ENCODE measurements at places on chromosomes 1 and 21. TPM values are rescaled to one million over a fixed set of nuclear protein-coding genes. Genes with fewer than 3 reads are reported as not detected.

GRCh38 chr1:39317910-39318633, 113.6 kb downstream of the MACF1 start:
- H3K36me3 ChIP-seq, result peaks cover 8% of the 10 kb centered on the region
- no peak overlapping the region for H3K4me3 ChIP-seq
- H3K27ac ChIP-seq, result no peak overlapping the region
- H3K27me3 ChIP-seq, result no peaks in the 10 kb centered on the region
- no peak for DNase-seq

GRCh38 chr1:23473037-23473800, 10.8 kb downstream of the ASAP3 start:
- no peak overlapping the region for H3K4me3 ChIP-seq
- H3K27me3 ChIP-seq, result no peaks in the 10 kb centered on the region
- H3K27ac ChIP-seq, result no peak overlapping the region
- H3K4me1 ChIP-seq, result peaks cover 9% of the 10 kb centered on the region
- no peaks in the 10 kb centered on the region for H3K36me3 ChIP-seq

DNA sequence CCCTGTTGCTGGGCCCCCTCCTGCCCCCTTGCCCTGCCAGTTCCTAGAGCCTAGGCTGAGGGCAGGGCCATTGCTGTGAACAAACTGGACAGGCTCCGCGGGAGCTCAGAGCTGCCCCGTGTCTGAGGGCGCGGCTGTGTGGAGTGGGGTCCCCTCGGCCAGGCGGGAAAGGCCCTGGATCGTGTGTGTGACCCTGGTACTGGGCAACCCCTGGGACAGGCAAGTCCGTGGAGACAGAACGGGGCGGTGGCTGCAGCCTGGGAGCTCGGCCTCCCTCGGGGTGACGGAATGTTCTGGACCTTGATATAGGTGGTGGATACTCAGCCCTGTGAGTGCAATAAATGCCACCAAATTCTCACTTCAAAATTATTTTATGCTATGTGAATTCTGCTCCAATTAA, 27.7 kb upstream of the C1orf159 start:
- H3K4me1 ChIP-seq, result peaks cover 6% of the 10 kb centered on the region
- no peak overlapping the region for H3K4me3 ChIP-seq
- H3K27ac ChIP-seq, result no peak overlapping the region
- no peaks in the 10 kb centered on the region for H3K27me3 ChIP-seq

- no peaks in the 10 kb centered on the region for H3K36me3 ChIP-seq
- no peak overlapping the region for H3K27ac ChIP-seq
- no peaks in the 10 kb centered on the region for H3K27me3 ChIP-seq
- no peaks in the 10 kb centered on the region for H3K4me1 ChIP-seq
- no peak overlapping the region for H3K4me3 ChIP-seq
These were observed 104.9 kb upstream of the SLC2A1 start for GRCh38 chr1:43063394-43064219.

- peaks cover 20% of the 10 kb centered on the region for H3K4me1 ChIP-seq
- H3K27me3 ChIP-seq, result no peaks in the 10 kb centered on the region
- DNase-seq, result no peak
- no peak overlapping the region for H3K4me3 ChIP-seq
- H3K36me3 ChIP-seq, result no peaks in the 10 kb centered on the region
These were observed 14.9 kb downstream of the CSRP1 start for GRCh38 chr1:201491896-201492511.

GRCh38 chr1:101311146-101311920, 74.5 kb downstream of the S1PR1 start:
- H3K27me3 ChIP-seq, result peaks cover 34% of the 10 kb centered on the region
- H3K36me3 ChIP-seq, result no peaks in the 10 kb centered on the region
- H3K27ac ChIP-seq, result no peak overlapping the region
- H3K4me3 ChIP-seq, result no peak overlapping the region

GRCh38 chr1:111803951-111804350, 48.2 kb downstream of the DDX20 start:
- H3K4me1 ChIP-seq, result no peaks in the 10 kb centered on the region
- H3K36me3 ChIP-seq, result no peaks in the 10 kb centered on the region
- no peak for DNase-seq
- H3K27ac ChIP-seq, result no peak overlapping the region

GRCh38 chr1:168328731-168329364, 48.2 kb downstream of the TBX19 start:
- no peak overlapping the region for H3K4me3 ChIP-seq
- H3K36me3 ChIP-seq, result no peaks in the 10 kb centered on the region
- no peak for DNase-seq
- no peaks in the 10 kb centered on the region for H3K27me3 ChIP-seq
- H3K27ac ChIP-seq, result no peak overlapping the region

- no peak overlapping the region for H3K4me3 ChIP-seq
- H3K27ac ChIP-seq, result no peak overlapping the region
- H3K36me3 ChIP-seq, result no peaks in the 10 kb centered on the region
- no peaks in the 10 kb centered on the region for H3K4me1 ChIP-seq
- DNase-seq, result no peak
These were observed 74.1 kb downstream of the SERINC2 start for GRCh38 chr1:31487143-31487542.

DNA sequence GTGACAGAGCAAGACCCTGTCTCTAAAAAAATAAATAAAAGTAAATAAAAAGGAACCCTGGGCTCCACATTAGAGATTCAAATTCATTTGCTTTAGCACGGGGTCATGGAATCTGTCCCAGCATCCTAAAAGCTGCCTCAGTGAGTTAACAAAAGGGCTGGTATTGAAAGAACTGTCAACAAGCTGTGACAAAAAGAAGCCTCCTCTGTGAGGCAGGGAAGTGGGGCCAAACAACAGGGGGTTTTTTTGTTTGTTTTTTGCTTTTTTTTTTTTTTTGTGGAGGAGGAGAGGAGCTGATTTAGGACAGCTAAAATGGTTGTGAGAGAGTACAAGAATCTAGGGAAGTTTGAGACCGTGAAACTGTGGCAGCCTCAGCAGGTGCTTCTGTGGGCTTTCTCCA, 115.7 kb downstream of the LIPI start:
- H3K27me3 ChIP-seq, result no peaks in the 10 kb centered on the region
- H3K4me1 ChIP-seq, result no peaks in the 10 kb centered on the region
- H3K4me3 ChIP-seq, result no peak overlapping the region
- H3K27ac ChIP-seq, result no peak overlapping the region
- H3K36me3 ChIP-seq, result no peaks in the 10 kb centered on the region

GRCh38 chr1:219798283-219799030, 129.9 kb downstream of the SLC30A10 start:
- H3K27ac ChIP-seq, result peak overlapping the region; percentile 44
- H3K4me3 ChIP-seq, result no peak overlapping the region

DNA sequence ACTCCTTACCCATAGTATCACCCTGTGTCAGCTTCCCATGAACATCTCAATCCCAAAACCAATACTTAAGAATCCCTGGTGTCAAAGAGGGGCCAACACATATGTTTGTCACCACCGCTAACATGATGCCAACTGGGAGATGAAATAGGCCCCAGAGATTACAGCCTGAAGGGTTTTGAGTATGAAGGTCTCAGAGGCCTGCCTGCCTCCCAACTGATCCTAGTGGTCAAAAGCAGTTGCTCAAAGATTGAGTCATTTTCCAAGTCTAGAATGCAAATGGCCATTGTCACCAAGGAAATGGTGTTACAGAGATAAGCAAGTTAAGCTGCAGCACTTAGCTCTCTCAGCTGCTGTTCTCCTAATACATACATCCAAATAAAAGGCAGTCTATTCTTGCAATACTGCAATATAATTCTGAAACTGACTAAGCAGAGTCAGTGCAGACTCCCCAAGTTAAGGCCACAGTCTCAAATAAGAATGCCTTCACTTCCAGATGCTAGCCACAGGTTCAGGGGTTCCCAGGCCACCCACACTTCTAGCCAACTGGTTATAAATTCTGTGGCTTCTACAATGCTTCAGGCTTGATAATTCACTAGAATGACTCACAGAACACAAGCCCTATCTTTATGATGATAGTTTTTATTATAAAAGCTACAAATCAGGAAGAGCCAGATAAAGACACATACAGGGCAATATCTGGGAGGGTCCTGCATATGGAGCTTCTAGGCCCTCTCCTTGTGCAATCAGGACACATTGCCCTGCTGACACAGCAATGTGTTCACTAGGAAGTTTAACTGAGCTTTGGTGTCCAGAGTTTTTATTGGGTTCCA, 18.7 kb downstream of the DUSP10 start:
- H3K4me3 ChIP-seq, result no peak overlapping the region
- H3K36me3 ChIP-seq, result no peaks in the 10 kb centered on the region
- H3K27ac ChIP-seq, result no peak overlapping the region
- no peaks in the 10 kb centered on the region for H3K27me3 ChIP-seq

DNA sequence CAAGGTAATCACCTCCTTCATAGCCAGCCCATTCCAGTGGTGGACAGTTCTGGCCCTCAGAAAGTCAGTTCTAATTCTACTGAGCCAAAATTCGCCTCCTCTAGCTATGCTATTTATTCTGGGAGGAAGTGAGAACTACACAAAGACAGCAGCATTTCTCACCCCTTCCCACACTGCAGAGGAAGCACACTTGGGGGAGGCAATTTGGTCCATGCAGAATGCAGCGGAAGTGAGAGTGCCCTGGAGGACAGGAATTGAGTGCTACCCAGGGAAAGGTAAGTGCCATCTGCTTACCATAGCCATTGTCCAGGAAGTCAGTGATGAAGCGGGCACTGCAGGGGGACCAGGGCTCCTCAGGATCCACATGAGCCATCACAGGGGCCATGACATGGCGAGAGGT, 3.7 kb downstream of the ADAMTS4 start:
- peaks cover 4% of the 10 kb centered on the region for H3K4me1 ChIP-seq
- no peaks in the 10 kb centered on the region for H3K36me3 ChIP-seq
- no peaks in the 10 kb centered on the region for H3K27me3 ChIP-seq

- H3K4me1 ChIP-seq, result no peaks in the 10 kb centered on the region
- no peak for DNase-seq
- H3K36me3 ChIP-seq, result no peaks in the 10 kb centered on the region
- no peaks in the 10 kb centered on the region for H3K27me3 ChIP-seq
- H3K27ac ChIP-seq, result no peak overlapping the region
These were observed 220.8 kb downstream of the NRIP1 start for GRCh38 chr21:14844001-14844400.

DNA sequence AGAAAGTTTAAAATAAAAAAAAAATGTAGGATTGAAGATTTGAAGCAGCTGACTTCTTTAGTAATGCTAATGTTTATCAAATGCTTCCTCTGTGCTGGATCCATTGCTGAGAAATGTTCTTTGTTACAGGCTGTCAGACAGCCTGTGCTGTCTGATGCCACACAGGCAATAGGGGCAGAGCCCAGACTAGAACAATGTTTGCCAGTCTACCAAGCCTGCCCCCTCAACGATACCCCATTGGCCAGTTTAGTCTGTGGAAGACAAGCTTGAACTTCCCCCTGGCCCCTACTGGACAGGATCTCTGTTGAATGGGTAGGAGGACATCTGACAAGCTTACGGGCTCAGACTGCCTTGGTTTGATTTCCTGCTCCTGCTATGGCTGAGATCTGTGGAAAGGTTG, 79.4 kb downstream of the PAPPA2 start:
- no peaks in the 10 kb centered on the region for H3K27me3 ChIP-seq
- DNase-seq, result no peak
- no peaks in the 10 kb centered on the region for H3K36me3 ChIP-seq

DNA sequence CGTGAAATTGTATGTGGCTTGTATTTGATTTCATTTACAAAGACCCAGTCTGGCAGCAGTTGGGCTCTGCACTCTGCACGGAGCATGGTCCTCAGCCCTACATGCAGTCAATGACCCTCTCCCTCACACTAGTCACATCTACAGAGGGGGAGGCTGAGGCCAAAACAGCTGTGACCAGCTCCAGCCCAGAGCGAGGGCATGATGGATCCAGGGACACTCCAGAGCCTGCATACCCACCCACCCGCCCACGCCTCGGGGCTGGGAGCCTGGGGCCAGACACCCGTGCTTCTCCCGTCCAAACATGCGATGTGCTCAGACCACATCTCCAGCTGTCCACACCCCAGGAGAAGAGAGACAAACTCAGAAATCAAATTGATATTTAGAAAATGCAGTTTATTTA, 14.0 kb upstream of the PRDM16 start:
- H3K4me3 ChIP-seq, result no peak overlapping the region
- H3K36me3 ChIP-seq, result no peaks in the 10 kb centered on the region
- no peaks in the 10 kb centered on the region for H3K4me1 ChIP-seq
- no peak for DNase-seq
- H3K27me3 ChIP-seq, result peaks cover 9% of the 10 kb centered on the region
- H3K27ac ChIP-seq, result no peak overlapping the region

- no peak overlapping the region for H3K4me3 ChIP-seq
- no peak overlapping the region for H3K27ac ChIP-seq
- no peaks in the 10 kb centered on the region for H3K4me1 ChIP-seq
- H3K36me3 ChIP-seq, result no peaks in the 10 kb centered on the region
- DNase-seq, result no peak
These were observed 42.7 kb upstream of the ATP1A1 start for GRCh38 chr1:116330342-116330652.

DNA sequence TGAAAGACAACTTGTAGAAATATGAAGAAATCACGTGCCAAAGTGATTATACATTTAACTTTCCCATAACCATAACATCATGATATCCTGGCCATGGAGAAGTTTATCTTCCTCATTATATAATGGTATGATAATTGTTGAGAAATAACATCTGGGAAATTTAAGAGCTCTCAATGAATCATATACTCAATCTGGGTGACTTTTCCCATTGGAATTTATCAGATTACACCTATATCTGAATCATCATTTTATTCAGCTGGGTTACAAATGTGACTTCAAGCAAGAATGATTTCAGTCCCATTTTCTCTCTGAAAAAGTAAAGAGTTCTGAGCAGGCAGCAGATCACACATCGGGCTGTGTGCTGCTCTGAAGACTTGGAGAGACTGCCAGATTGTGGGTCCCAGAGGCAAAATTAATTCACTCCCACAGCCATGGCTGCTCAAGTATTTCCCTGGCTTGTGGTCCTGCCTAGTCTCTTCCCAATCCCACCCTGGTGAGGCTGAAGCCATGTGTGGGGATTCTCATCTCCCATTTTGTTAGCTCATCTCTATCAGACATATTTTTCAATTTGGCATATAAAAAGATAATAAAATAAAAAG, 278.0 kb downstream of the MRPL39 start:
- no peak overlapping the region for H3K4me3 ChIP-seq
- no peaks in the 10 kb centered on the region for H3K4me1 ChIP-seq
- no peaks in the 10 kb centered on the region for H3K27me3 ChIP-seq
- DNase-seq, result no peak

- H3K4me3 ChIP-seq, result no peak overlapping the region
- H3K27me3 ChIP-seq, result no peaks in the 10 kb centered on the region
- no peaks in the 10 kb centered on the region for H3K4me1 ChIP-seq
- no peaks in the 10 kb centered on the region for H3K36me3 ChIP-seq
- H3K27ac ChIP-seq, result no peak overlapping the region
These were observed 1077.2 kb downstream of the TTLL7 start for GRCh38 chr1:82921759-82922158.

- H3K4me1 ChIP-seq, result no peaks in the 10 kb centered on the region
- no peaks in the 10 kb centered on the region for H3K36me3 ChIP-seq
- H3K27ac ChIP-seq, result no peak overlapping the region
- no peak for DNase-seq
- H3K4me3 ChIP-seq, result no peak overlapping the region
- 0 out of 2 replicates have a peak, but pooled peaks cover 5% of the 10 kb centered on the region for H3K27me3 ChIP-seq
These were observed 32.9 kb upstream of the CSF1 start for GRCh38 chr1:109877776-109878175.

- H3K27ac ChIP-seq, result no peak overlapping the region
- no peaks in the 10 kb centered on the region for H3K27me3 ChIP-seq
- no peak for DNase-seq
- H3K4me3 ChIP-seq, result no peak overlapping the region
- no peaks in the 10 kb centered on the region for H3K4me1 ChIP-seq
- no peaks in the 10 kb centered on the region for H3K36me3 ChIP-seq
These were observed 190.8 kb upstream of the AJAP1 start for GRCh38 chr1:4463631-4464030.

ALX3 gene
- total RNA-seq, result not detected

DNAJC6 gene
- 9.0 TPM for total RNA-seq

FMO2 gene
- total RNA-seq, result 0.30 TPM

WNT9A gene
- total RNA-seq, result 5.6 TPM

PTPRF gene
- 224 TPM for total RNA-seq

HJV gene
- not detected for total RNA-seq

KRTAP13-2 gene
- total RNA-seq, result not detected

LCE1C gene
- total RNA-seq, result not detected

TP73 gene
- total RNA-seq, result 19.2 TPM

TLR5 gene
- total RNA-seq, result 1.2 TPM

SPTA1 gene
- not detected for total RNA-seq

ELF3 gene
- 200 TPM for total RNA-seq
